Stimulated activated CD4-positive, alpha-beta T cell treated with anti-CD3 and anti-CD28 coated beads, Interleukin-2, amount 100 ng/mL, for 24 hours (primary cell): ENCODE measurements at places on chromosomes 12 and 14.

DNA sequence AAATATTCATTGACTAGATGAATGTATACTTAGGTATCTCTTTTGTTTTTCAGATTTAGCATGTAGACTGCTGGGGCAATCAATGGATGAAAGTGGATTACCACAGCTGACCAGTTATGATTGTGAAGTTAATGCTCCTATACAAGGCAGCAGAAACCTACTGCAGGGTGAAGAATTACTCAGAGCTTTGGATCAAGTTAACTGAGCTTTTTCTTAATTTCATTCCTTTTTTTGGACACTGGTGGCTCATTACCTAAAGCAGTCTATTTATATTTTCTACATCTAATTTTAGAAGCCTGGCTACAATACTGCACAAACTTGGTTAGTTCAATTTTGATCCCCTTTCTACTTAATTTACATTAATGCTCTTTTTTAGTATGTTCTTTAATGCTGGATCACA is 15.3 kb upstream of the SNAPC1 start:
- DNase-seq: no peak

DNA sequence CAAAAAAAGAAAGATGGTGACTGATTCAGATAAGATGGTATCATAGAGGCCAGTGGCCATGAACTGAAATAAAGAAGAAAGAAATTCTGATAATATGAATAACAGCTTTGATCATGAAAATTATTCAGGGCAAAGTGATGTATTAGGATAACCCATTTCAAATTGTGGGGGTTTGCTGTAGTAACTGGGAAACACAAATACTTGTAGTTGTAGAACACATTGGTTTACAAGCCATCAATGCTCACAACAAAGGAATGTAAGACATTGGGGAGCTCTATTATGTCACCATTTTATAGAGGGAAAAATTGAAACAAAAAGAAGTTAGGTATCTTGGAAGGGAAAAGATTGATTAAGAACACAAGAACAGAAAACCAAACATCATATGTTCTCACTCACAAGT is 140.4 kb upstream of the FRMD6 start:
- DNase-seq: no peak

DNA sequence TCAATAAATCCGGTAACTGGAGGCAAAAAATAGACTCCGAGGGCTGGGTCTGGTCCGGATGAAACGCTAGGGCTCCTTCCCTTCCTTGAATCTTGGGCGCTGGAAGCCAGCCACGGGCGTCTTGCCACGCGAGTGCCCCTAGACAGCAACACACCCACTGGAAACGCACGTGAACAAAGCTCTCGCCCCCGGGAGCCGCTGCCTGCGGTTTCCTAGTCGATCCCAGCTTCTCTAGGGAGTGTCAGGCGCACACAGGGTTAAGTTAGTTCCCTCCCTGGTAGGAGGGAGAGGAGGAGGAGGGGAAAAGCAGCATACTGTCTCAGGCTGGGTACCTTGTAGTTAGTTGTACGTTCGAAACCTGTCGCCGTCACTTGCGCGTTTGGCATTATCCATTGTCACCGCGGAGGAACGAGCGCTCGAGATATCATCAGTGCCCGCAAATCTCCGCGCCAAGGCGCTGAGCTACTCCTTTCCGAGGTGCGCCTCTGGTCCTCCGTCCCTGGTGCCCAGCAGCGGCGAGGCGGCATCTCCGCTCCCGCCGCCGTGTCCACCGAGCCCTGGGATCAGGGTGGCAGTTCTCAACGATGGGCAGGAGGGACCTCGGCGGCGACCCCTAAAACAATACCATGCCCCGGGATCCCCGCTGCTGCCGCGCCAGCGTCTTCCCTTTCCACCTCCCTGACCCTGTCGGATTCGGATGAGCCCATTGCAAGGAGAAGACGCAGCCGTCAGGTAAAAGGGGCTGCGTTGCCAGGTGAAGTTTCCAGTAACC is at the start of gene FLRT2:
Gene FLRT2 (plus strand): TSS at position 342 of the 772 bp plus-strand sequence. CDS start 91,371 bp downstream, outside the sequence.
- peak; percentile 3 for DNase-seq

DNA sequence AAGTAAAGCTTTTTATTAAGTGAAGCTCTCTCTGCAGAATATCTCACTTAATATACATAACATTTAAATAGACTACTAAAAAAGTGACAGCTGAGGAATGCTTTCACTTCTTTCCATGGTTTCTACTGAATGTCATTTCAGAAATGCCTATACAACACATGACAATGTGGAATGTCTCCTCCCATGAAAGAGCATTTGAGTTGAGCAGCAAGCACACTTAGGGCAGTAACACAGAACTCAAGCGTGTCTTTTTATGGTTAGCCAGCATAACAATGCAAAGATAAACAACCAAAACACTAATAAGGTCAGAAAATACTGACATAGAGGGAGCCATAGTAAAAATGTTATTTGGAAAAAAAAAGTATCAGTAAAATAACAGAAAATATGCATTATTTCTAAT is 9.4 kb downstream of the PPP1R12A start:
- no peak for DNase-seq

- no peak for DNase-seq
These were observed 4.0 kb downstream of the NANOG start for GRCh38 chr12:7793211-7793610.

DNA sequence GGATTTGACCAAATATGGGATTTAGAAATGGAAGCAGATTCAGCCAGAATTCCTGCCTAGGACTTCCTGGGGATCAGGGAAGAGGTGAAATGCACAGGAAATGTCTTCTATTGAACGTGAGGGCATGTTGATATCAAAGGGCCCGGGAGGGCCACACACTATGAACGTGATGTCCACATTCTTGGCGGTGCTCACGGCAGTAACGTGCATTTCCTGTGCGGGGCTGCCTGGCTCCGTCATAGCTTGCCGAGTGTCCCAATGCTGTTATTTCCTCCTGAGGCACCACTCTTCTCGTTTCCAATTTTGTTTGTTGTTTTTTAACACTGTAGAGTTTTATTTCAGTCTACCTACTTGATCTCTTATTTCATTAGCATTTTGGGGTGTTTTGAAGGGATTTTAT is 67.3 kb downstream of the ZNF664 start:
- DNase-seq: no peak

DNA sequence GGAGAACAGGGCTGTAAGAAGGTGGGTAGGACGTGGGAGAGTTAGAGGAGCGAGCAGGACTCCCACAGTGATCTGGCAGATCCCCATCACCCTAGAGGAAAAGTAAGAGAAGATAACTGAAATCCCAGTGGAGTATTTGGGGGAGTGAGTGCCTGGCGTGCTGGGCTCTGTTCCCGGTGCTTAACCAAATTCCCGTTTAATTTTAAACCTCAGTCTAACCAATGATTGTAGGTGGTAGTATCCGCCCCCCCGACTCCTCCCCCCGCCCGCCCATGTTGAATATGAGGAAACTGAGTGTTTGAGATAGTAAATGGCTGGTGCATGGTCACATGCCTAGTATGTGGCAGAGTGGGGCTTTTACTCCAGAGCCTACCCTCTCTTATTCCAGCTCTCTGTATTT is 1.2 kb downstream of the TARBP2 start:
- DNase-seq: no peak

DNA sequence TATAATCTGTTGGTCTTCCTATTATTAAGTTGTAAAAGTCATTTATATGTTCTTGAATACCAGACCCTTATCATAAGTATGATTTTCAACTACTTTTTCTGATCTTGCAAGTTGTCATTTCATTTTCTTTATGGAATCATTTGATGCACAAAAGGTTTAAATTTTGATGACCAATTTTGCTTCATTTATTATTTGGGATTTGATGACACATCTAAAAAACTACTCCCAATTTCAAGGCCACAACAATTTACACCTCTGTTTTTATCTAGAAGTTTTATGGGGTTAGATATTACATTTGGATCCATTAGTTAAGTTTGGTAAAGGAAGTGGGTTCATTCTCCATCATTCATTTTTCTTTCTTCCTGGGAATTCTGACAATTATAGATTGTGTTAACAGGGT is 259.2 kb downstream of the LRFN5 start:
- no peak for DNase-seq

GRCh38 chr12:23751641-23752040 is 197.8 kb downstream of the SOX5 start:
- DNase-seq: no peak

GRCh38 chr12:95740751-95741150 is 49.8 kb downstream of the NTN4 start:
- DNase-seq: no peak

- DNase-seq: peak; percentile 45
These were observed 229.1 kb upstream of the OR4E1 start for GRCh38 chr14:21902561-21903181.

DNA sequence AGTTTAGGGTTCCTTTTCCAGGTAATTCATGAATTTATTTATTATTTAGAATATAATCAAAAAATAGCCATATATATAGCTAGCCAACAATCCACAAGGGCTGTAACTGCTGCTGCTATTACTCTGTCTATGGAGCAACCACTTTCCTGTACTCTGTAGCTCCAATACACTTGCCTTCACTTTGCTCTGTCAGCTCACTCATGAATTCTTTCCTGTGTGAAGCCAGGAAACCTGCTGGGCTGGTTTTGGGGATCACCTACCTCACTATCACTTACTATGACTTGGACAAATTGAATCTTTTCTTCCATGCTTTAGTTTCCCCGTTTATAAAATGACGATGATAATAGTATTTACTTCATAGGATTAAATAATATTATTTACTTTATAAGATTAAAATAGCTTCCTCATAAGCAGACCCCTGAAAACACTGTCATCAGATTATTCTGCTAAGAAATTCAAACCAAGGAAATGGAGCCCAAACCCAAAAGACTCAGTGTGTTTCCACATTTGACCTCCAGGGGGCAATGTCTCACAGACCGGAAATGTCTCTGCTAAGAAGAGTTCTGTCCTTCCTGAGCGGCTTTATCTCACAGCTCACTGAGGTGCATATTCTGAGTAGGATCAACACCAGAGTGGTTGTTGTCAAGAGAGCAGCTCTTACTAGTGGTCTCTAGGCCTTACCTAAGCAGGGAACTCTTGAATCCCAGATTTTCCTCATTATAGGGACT is 457.1 kb downstream of the DAD1 start:
- peak; percentile 33 for DNase-seq

- no peak for DNase-seq
These were observed 142.3 kb upstream of the SLC38A2 start for GRCh38 chr12:46514886-46515285.

GRCh38 chr14:32121536-32121935 is 44.4 kb downstream of the ARHGAP5 start:
- no peak for DNase-seq

GRCh38 chr14:42523666-42524065 is 917.0 kb downstream of the LRFN5 start:
- no peak for DNase-seq

DNA sequence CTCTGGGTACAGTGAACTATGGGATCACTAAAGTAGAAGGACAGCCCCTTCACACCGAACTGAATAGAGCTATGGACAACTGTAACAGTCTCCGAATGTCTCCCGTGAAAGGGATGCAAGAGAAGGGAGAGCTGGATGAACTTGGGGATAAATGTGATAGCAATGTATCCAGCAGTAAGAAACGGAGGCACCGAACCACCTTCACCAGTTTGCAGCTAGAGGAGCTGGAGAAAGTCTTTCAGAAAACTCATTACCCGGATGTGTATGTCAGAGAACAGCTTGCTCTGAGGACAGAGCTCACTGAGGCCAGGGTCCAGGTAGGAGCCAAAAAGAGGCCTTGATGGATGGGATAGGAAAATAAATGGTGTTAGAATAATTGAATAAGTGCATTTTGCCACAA is 3.5 kb downstream of the ALX1 start:
- DNase-seq: no peak

DNA sequence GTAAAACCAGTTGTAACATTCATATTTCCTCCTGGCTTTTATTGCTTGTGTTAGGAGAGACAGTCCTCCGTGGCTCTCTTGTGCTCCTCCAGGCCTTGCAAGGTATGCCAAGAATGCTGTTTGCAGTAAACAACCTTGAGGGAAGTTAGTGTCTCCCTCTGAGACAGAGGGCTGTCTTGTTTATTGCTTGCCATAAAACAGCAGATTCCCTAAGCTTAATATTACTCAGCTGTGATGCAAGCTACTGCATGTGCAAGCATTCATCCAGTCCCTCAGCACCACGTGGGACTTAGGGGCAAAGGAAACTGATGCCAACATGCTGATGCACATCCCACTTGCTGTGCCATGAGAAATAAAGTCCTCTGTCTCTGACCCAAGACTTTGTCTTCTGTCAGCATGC is 6.6 kb downstream of the POMT2 start:
- DNase-seq: no peak

DNA sequence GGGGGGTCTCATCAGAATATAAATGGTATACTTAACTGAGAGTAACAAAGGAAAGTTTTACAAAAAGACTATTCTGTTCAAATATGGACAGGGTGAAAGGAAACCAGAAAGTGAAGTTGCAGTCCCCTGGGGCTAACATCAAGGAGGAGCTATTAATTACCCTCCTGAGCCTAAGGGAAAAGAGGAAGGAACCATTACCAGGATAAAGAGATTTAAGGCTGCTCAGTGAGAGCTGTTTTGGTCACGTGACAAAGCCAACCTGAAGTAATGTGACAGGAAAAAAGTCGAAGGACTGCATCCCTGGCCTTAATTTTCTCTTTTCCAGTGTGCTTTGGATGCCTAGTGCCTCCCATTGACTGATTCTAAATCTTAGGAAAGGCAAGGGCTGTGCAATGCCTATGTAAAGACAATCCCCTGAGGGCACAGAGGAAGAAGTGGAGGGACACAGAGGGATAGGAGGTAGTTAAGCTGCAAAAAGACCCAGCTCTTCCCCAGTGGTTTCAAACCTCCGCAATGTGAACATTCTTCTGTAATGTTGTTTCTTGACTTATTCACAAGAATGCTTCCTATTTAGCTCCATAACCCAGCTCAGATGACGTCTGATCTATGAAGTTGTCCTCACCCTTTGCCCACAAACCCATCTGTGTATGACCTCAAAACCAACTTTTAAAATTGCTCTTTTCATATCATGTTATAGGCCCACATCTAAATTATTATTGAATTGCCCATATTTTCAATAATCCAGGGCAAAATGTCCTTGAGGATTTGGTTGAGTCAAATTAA is 187.7 kb upstream of the DCN start:
- DNase-seq: no peak

- no peak for DNase-seq
These were observed 82.0 kb downstream of the DNAH10 start for GRCh38 chr12:123843912-123844748.

GRCh38 chr12:57107456-57108155 is 3.6 kb downstream of the STAT6 start:
- no peak for DNase-seq

- DNase-seq: no peak
These were observed 66.0 kb upstream of the GALNT9 start for GRCh38 chr12:132395192-132395907.

GRCh38 chr12:124682425-124683151 is 115.2 kb upstream of the NCOR2 start:
- DNase-seq: no peak

GRCh38 chr14:64195199-64195598 is 99.0 kb downstream of the ESR2 start:
- DNase-seq: no peak

DNA sequence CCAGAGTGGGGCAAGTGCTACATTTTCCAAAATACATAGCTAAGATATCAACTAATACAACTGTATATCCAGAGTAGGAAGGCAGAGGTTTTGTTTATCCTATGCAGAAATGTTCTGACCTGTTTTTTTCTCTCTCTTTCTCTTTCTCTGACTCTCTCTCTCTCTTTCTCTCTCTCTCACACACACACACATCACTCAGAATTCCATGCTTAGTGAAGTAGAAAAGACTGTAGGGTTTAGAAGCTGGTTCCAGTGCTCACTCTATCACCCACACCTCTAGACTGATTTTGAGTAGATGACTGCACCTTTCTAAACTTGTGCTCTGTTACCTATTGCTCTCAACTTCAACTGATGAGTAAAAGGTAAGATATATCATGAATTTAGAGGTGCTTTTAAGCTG is 356.7 kb downstream of the LRIG3 start:
- DNase-seq: no peak
